ENCODE measurements at places on chromosomes 3 and 15.

DNA sequence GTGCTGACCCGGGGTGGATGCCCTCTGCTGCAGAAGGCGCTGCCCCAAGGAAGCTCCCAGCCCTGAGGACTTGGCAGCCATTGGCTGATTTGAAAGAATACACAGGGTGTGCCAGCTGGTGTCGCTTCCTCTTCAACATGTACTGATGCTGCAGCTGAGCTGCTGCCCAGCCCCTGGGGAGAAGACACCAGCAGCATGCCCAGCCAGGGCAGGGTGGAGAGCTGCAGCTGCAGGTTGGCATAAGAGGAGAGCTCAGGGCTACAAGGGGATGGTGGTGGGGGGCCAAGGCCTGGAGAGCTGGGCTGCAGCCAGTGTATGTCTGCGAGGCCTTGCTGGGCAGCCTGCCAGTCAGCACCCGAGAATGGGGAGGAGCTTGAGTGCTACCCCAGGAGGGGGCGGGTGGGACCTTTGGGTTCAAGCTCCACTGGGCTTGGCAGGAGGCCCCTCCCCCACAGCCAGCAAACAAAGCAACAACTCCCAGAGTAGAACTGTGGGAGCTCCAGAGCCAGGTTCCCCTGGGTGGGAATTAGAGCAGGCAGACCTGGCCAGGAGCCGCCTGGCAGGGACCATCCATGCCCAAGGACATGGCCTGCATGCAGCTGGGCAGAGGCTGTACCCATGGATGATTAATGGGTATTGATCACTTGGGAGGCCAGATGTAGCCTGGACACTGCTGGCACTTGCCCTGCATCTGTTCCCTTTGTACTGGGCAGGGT lies 9.2 kb upstream of the SEMA4B start:
- DNase-seq: no peak

- DNase-seq: no peak
These were observed 428.8 kb upstream of the ONECUT1 start for GRCh38 chr15:53218666-53219580.

DNA sequence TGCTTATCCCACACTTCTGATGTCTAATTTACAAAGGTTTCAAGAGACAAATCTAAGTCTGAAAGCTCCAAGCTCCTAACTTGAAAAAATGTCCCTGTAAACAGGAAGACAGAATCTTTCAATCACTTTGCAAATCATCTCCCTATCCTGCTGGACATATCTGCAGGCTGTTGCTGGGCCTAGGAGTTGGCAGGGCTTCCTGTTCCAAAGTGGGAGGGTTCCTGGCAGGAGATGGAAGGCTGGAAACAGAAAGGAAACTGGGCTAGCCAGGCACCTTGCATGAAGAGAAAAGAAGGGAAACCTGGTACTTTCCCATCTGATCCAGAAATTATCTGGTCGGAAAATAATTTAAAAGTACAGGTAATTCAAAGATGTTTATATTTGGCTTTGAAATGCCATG lies 227.3 kb upstream of the IL12A start:
- DNase-seq: no peak

DNA sequence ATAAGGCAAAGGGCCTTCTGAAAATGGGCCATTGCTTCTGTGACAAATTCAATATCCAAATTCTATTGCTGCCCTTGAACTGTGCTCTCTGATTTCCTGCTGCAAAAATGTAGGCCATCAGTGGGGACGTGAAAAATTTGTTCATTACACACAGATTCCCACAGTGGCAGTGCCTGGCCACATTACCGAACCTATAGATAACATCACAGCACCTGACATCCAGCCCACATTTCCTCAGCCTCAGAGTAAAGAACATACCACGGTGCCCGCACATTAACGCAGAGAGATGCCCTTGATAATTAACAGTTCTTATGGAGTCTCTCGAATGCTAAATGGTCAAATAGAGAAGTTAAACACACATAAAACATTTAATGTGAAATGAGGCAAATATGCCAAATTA lies 931.6 kb upstream of the CFAP20DC start:
- DNase-seq: no peak

DNA sequence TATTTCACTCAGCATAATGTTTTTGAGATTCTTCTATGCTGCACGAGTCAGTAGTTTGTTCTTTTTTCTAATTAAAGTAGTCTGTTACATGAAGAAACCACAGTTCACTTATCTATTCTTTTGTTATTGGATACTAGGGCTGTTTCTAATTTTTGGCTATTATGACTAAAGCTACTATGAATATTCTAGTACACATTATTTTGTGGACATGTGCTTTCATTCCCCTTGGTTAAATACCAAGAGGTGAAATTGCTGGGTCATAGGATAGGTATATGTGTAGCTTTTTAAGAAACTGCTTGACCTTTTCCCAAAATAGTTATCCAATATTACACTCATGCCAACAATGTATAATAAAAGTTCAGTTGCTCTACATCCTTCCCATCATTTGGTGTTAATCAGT lies 8.9 kb downstream of the PDE8A start:
- DNase-seq: no peak

- DNase-seq: no peak
These were observed 138.3 kb upstream of the ABHD17C start for GRCh38 chr15:80556694-80557367.

GRCh38 chr3:126423191-126424038 lies 28.7 kb downstream of the CFAP100 start:
- no peak for DNase-seq

- no peak for DNase-seq
These were observed 55.8 kb downstream of the SHOX2 start for GRCh38 chr3:158050461-158050860.

- no peak for DNase-seq
These were observed 17.0 kb downstream of the RPLP1 start for GRCh38 chr15:69469467-69470201.

- DNase-seq: no peak
These were observed 33.8 kb upstream of the RAB11A start for GRCh38 chr15:65835447-65835846.

DNA sequence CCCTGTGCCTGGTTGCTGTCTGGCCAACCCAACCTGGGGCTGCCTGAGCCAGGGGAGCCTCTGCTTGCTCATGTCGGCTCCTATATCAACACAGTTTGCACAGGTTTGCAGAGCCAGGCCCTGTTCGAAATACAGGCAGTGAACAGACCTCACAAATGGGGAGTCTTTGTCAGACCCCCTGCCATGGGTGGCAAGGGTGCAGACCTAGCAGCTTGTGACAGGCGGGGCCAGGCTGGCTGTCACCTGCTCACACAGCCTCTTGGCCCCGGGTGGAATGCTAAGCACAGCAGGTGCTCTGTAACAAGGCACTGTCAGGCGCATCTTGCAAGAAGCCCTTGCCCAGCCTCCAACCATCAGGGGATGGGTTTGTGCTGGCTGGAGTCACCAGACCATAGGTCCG lies 47.3 kb downstream of the BDH1 start:
- no peak for DNase-seq

- no peak for DNase-seq
These were observed 44.3 kb upstream of the CPNE4 start for GRCh38 chr3:132079147-132079546.

DNA sequence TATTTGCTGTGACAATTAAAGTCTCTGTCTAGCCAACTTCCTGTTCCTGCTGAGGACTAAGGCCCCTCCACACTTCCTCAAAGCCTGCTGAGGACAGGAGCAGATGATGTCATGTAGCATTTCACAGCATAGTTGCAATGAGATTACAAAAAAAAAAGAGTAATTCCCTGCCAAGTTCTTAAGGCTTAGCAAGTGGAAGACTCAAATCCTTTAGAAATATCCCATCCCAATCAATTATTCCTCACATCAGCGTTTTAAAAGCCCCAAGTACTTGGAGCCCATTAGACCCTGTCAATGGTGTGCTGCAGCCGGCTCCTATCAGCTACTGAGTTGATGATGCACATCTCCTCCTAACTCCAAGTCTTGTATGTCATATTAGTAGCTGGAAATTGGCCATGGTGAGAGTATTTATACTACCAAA lies 51.7 kb downstream of the TRANK1 start:
- no peak for DNase-seq

GRCh38 chr3:8256441-8257071 lies 245.1 kb upstream of the LMCD1 start:
- DNase-seq: no peak

GRCh38 chr3:181637056-181637455 lies 74.7 kb upstream of the SOX2 start:
- DNase-seq: no peak
